ENCODE measurements at places on chromosomes 1 and 21.

GRCh38 chr1:221775206-221775605 is 33.3 kb upstream of the DUSP10 start:
- no peak for DNase-seq

DNA sequence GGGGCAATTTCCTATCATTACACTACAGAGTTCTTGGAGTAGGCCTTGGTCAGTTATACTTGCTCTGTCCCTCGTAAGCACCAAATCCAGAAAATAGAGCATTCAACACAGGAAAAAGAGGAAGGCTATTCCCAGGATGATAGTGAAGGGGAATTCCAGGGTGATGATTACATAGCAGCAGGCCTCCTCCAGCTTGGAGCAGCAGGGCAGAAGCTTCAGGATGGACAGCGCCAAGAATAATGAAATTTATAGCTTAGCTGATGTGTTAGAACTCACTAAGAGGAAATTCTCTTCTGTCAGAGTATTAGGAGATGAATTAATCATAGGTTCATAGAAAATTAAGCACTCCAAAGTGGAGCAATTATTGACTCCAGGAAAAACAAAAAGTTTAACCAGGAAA is 10.8 kb upstream of the SMAP2 start:
- DNase-seq: no peak

GRCh38 chr1:179151908-179152682 is 70.2 kb downstream of the TOR3A start:
- DNase-seq: no peak

DNA sequence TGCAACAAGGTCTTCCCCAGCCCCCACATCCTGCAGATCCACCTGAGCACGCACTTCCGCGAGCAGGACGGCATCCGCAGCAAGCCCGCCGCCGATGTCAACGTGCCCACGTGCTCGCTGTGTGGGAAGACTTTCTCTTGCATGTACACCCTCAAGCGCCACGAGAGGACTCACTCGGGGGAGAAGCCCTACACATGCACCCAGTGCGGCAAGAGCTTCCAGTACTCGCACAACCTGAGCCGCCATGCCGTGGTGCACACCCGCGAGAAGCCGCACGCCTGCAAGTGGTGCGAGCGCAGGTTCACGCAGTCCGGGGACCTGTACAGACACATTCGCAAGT is 3.8 kb downstream of the ZBTB18 start:
- DNase-seq: no peak

GRCh38 chr21:34345892-34346291 is 17.9 kb upstream of the KCNE2 start:
- DNase-seq: no peak

GRCh38 chr1:97364086-97364485 is 556.7 kb downstream of the DPYD start:
- no peak for DNase-seq

DNA sequence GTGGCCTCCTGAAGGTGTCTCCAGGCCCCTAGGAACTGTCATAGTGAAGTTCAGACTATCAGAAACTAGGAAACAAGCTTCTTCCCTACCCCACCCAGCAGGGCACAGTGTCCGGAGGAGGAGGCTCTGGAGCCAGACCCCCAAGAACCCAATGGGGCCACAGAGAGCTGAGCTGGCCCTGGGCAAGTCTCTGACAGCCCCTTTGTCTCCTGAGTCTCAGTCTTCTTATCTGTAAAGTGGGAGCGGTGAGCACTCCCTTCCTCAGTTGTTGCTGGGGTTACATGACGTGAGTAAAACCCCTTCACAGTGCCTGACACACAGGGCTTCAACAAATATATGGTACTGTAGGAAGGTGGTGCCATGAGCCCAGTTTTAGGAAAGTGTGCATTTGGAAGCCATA is 675.8 kb downstream of the MATN1 start:
- no peak for DNase-seq

- DNase-seq: no peak
Observed at GRCh38 chr21:41367945-41368734, 6.3 kb downstream of the MX2 start.

DNA sequence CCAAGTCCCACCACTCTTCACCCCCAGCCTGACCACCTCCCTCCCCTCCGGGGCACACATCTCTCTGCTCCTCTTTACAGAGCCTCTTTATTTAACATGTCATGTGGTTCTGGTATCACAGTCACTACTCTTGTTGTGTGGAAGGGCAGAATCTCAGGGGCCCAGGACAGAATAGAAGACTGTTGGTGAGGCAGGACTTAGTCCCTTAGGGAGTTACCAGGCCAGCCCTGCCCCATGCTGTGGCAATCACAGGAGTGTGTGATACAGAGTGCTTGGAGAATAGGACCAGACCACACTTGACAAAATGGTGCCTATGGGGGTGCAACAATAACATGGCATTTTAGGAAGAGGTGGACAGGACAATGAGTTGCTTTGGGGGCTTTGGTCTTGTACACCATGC is 43.0 kb upstream of the CRNN start:
- no peak for DNase-seq

DNA sequence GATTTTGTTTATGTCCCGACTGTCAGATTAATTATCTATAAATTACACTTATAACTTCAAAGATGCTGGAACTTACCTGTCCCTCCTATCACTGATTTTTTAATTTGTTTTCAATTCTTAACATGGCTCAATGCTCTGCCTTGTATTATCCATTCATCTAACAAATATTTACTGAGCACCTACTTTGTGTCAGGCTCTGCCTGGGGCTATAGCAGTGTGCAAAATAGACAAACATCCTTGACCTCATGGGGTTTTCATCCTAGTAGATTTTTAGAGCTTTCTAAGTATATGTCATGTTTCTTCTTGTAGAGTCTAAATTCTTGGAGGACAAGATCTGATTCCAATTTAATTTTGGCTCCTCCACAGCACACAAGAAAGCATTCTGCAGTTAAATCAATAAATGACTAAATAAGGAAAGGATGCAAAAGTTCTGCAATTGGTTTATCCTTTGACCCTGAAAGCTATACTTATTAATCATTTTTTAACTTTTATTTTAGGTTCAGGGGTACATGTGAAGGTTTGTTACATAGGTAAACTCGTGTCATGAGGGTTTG is 10.8 kb upstream of the SMYD2 start:
- no peak for DNase-seq

GRCh38 chr1:210332719-210333398 is 4.2 kb downstream of the HHAT start:
- no peak for DNase-seq

DNA sequence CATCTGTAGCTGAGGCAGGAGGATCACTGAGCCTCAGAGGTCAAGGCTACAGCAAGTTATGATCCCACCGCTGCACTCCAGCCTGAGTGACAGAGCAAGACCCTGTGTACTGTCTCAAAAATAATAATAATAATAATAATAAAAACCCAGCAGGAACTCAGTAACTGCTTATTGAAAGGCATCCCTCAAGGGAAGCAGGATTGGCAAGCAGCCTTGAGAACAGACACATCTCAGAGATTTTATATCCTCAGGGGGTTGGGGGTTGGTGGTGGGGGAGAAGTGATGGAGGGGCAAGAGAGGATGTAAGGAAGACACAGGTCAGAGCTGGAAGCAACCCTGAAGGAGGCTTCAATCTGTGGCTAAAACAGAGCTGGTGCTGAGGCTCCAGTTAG is 29.6 kb downstream of the GNB1 start:
- no peak for DNase-seq

GRCh38 chr1:93111561-93111960 is 32.5 kb downstream of the MTF2 start:
- DNase-seq: no peak

DNA sequence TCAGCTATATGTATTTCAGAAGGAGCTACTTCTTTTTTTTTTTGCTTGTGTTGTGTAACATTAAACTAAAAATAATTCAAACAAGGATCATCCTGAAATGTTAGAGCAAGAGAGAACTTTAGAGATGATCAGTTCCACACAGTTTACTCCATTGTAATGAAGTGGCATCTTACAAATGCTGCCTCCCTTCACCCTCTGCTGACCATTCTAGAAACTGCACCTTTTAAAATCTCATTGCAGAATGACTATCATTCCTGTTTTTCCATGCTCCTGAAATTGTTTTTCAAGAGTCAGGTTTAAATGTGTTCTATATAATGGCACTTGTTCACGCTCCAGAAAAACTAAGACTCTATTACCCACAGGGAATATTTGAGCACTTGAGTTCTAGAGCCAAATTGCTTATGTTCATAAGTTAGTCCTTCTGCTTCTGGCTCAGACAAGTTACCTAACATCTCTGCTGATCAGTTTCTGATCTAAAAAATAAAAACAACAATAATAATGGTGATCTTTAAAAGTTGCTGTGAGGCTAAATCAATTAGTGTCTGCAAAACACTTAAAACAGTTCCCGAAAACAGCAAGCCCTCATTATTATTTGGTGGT is 21.5 kb upstream of the SLC44A5 start:
- peak; percentile 25 for DNase-seq

DNA sequence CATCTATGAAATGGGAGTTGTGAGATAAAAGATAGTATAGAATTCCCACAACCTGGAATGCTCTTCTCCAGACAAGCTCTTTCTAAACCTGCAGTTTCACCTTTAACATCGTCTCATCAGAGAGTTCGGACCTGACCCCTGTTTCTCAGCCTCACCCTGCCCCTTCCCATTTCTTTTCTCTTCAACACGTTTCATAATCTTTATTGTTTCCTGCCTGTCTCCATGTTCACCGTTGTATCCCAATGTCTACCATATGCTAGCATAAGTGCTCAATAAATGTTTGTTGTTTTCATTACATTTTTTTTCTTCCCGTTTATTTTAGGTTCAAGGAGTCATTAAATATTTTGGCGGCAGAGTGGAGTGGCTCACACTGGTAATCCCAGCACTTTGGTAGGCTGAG is 32.4 kb downstream of the SESN2 start:
- DNase-seq: no peak

GRCh38 chr1:180234369-180235076 is 4.5 kb downstream of the LHX4 start:
- DNase-seq: no peak

- DNase-seq: no peak
Observed at GRCh38 chr1:245860657-245861544, 646.2 kb downstream of the SMYD3 start.

- no peak for DNase-seq
Observed at GRCh38 chr1:98385652-98386051, 275.9 kb upstream of the SNX7 start.

DNA sequence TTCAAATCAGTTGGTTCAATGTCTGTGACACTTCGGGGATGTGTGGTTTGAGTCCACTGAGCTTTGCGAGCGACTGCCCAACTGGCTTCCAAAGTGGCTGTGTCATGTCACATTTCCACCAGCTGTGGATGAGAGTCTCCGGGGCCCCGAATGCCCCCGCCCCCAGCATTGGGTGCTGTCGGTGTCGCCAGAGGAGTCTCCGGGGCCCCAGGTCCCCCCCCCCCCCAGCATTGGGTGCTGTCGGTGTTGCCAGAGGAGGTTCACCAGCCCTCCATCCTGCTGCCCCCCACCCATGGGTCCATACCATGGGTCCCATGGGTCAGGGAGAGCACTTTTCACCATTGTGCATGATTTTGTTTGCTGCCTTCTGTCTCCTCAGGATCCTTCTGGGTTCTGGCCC is 9.0 kb upstream of the SMYD3 start:
- DNase-seq: no peak

DNA sequence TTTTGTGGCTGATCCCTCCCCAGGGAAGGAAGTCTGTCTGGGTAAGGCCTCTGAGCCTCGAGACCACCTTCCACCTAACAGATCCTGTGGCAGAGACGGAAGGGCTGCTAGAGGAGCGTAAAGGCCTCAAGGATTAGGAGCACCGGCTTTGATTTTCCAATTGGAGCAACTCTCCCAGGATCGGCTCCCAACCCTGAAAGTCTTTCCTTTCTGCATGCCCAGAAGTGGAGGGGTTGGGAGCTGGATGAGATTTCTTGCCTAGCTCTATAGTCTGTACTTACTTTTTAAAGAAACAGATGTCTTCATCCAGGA is 41.4 kb downstream of the ELK4 start:
- DNase-seq: no peak

DNA sequence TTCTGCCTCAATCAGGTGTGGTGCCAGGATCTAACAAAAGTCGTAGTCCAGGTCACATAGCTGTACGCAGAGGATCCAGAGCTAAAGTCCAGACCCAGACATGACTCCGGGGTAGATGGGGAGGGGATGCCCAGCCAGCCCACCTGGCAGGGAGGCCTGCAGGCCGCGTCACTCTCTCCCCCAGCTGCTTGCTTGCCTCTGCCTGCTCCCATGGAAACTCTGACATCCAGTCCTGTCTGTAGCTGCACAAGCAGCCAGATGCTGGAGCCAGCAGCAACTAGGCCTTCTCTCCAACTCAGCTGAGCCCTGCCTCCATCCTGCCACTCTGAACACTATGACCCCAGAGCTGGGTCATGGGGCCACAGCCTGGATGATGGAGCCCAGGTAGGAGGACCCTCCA is 8.1 kb downstream of the COL8A2 start:
- DNase-seq: no peak

- no peak for DNase-seq
Observed at GRCh38 chr21:41188486-41189149, 20.7 kb downstream of the BACE2 start.

- no peak for DNase-seq
Observed at GRCh38 chr1:121483961-121484424, 299.2 kb downstream of the SRGAP2C start.

- DNase-seq: no peak
Observed at GRCh38 chr1:160827418-160827817, 31.4 kb downstream of the LY9 start.

DNA sequence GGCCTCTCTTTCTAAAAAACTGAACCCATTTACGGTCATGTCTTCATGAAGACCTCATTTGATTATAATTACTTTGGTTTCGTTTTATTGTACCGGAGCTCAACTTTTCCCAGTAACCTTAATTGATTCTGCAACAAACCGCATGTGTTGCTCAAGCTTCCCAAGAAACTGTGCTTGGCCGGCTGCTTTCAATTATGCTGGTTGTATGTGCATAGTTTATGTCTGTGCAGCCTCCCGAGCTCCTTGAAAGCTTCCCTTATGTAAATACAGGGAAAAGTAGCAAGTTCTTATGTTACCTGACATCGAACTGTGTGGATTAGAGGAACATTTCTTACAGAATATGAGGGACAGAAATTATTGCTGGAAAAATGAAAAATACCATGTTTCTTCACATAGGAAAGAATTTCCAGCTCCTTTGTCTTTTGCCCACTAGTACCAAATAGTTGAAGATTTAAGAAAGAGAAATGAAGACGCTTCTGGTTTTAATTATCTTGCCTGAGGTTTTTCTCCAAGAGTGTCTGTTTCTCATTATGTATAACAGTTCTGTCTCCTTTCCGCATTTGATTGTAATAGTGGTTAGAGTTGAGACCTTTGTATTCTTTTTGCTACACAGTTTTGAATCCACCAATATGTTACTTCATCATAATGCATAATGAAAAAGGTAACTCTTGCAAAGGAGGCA is 2.1 kb downstream of the VCAM1 start:
- DNase-seq: no peak

GRCh38 chr1:29299446-29299845 is 63.1 kb downstream of the PTPRU start:
- DNase-seq: no peak

- no peak for DNase-seq
Observed at GRCh38 chr1:192201303-192201702, 43.0 kb downstream of the RGS18 start.

- DNase-seq: no peak
Observed at GRCh38 chr1:23779826-23780371, 1.7 kb downstream of the PITHD1 start.

- no peak for DNase-seq
Observed at GRCh38 chr1:11458811-11459275, 20.1 kb upstream of the DISP3 start.

All from DMS 273 treated with DMSO at 0.1 percent for 48 hours (cell line).